ENCODE measurements at places on chromosomes 2 and 18. TPM values are rescaled to one million over a fixed set of nuclear protein-coding genes. Genes with fewer than 3 reads are reported as not detected.

COL4A3 gene
- under 0.01 TPM for total RNA-seq

POU3F3 gene
- 0.98 TPM for total RNA-seq

FAP gene
- 25.0 TPM for total RNA-seq

GALR1 gene
- not detected for total RNA-seq

ZSWIM2 gene
- not detected for total RNA-seq

KLHL41 gene
- total RNA-seq = under 0.01 TPM

DSG1 gene
- not detected for total RNA-seq
